ENCODE measurements at places on chromosomes 1 and 21. TPM values are rescaled to one million over a fixed set of nuclear protein-coding genes. Genes with fewer than 3 reads are reported as not detected.

TAS1R3 gene
- 3.0 TPM for total RNA-seq

DNA sequence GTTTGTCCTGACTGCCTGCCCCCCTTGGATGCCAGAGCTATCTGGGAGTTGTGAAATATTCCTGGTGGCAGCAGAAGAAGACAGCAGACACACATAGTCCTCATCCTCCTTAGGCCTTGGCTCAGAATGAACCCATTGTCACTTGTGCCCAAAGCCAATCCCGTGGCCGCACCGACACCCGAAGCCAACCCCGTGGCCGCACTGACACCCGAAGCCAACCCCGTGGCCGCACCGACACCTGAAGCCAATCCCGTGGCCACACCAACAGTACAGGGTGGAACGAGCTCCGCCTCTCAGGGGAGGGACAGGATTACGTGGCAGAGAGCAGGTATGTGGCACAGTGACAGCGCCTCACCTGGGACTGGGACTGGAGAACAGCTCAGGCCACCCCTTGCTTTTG lies 186.7 kb downstream of the PRDM16 start:
- no peak for DNase-seq

DNA sequence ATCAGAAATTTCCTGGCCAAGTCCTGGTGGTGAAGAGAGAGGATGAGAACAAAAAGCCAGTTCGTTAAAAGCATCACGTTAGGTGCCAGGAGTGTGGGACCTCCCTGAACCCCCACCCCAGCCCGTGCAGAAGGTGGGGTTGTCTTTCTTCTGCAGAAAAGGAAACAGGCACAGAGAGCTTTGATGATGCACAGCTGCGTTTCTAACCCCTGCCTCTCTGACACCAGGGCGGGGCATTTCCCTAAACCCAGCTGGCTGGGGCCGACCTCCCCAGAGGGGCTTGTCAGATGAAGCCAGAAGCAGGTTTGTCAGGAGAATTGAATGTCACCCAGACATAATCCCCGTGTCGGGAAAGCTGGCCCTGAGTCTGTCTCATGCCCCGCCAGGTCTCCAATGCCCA lies 189.3 kb upstream of the EDN2 start:
- peak; percentile 37 for DNase-seq

GRCh38 chr1:26993237-26994019 lies at the start of gene TRNP1:
TRNP1 (plus strand) TSS chr1:26993692; CDS start chr1:26993787, 95 bp downstream.
- DNase-seq = peak; percentile 53

DNA sequence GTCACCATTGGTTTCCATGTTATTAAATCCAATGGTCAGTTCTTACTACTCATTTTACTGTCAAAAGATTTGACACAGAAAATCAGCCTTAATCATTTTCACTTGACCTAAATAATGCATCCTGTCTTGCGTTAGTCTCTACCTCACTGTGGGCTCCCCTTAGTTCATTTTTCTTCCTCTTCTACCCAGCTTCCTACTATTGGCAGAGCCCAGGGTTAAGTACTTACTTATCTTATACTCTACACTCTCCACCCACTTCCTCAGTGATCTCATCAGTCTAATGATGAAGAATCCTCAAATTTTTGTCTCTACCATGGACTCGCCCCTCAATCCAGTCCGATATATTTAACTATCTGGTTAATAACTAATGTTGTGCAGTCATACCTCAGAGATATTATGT lies 735.9 kb downstream of the KCNT2 start:
- DNase-seq = no peak

All from naive thymus-derived CD8-positive, alpha-beta T cell (primary cell).